ENCODE measurements at places on chromosomes 3 and 15. TPM values are rescaled to one million over a fixed set of nuclear protein-coding genes. Genes with fewer than 3 reads are reported as not detected.

The TOP2B gene
- 101 TPM for total RNA-seq

The CNTN4 gene
- total RNA-seq = 1.2 TPM

The THAP10 gene
- total RNA-seq = 5.6 TPM

The ZPLD1 gene
- not detected for total RNA-seq

The HMG20A gene
- 30.5 TPM for total RNA-seq

The DNASE1L3 gene
- total RNA-seq = 4.5 TPM

The MNS1 gene
- 1.4 TPM for total RNA-seq

The BCL2A1 gene
- total RNA-seq = 0.30 TPM

GRCh38 chr3:48414376-48415250 is 15.3 kb downstream of the PLXNB1 start:
- no peaks in the 10 kb centered on the region for H3K4me1 ChIP-seq
- peaks cover 97% of the 10 kb centered on the region for H3K36me3 ChIP-seq
- H3K4me3 ChIP-seq = no peak overlapping the region
- H3K27ac ChIP-seq = no peak overlapping the region
- no peak for DNase-seq

- no peak overlapping the region for H3K27ac ChIP-seq
- no peak overlapping the region for H3K4me3 ChIP-seq
- H3K36me3 ChIP-seq = no peaks in the 10 kb centered on the region
- H3K4me1 ChIP-seq = no peaks in the 10 kb centered on the region
Measured at GRCh38 chr15:101808201-101808600, 3.8 kb upstream of the OR4F15 start.

- H3K27me3 ChIP-seq = no peaks in the 10 kb centered on the region
- DNase-seq = no peak
- H3K4me1 ChIP-seq = peaks cover 18% of the 10 kb centered on the region
- no peak overlapping the region for H3K4me3 ChIP-seq
- H3K36me3 ChIP-seq = no peaks in the 10 kb centered on the region
Measured at GRCh38 chr15:47523681-47524475, 193.4 kb upstream of the SEMA6D start.

GRCh38 chr3:77251136-77251535 is 211.2 kb downstream of the ROBO2 start:
- no peaks in the 10 kb centered on the region for H3K27me3 ChIP-seq
- H3K4me1 ChIP-seq = peaks cover 10% of the 10 kb centered on the region
- DNase-seq = no peak
- H3K4me3 ChIP-seq = no peak overlapping the region
- no peak overlapping the region for H3K27ac ChIP-seq

DNA sequence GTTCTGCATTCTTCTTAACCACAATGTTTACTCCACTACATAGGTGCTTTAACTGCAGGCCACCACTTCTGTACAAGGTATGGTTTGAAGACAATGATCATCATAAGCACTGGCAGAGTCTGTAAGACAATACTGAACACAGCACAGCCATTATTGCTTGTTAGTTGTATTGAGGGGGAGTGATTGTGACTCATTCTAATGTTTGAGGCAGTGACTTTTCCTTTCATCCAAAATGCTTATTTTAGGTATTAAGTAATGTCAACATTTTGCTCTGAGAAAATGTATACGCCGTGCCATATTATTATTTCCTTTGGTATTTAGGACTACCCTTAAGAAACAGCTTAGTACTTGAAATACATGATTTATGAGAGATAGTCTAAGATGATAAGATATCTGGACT is 618.2 kb upstream of the ZNF717 start:
- H3K27me3 ChIP-seq = no peaks in the 10 kb centered on the region
- H3K4me3 ChIP-seq = no peak overlapping the region
- DNase-seq = no peak
- no peak overlapping the region for H3K27ac ChIP-seq
- H3K4me1 ChIP-seq = no peaks in the 10 kb centered on the region
- no peaks in the 10 kb centered on the region for H3K36me3 ChIP-seq

GRCh38 chr15:63041974-63042876 is at the start of gene TPM1:
Gene TPM1 (plus strand): TSS chr15:63042747. CDS start chr15:63042830, 83 bp downstream.
- H3K27ac ChIP-seq = peak within 1 kb of the TSS; percentile 99
- peak within 1 kb of the TSS; percentile 83 for H3K4me3 ChIP-seq
- peaks cover 38% of the 10 kb centered on the region for H3K36me3 ChIP-seq
- H3K27me3 ChIP-seq = peaks cover 18% of the 10 kb centered on the region
- peak; percentile 88 for DNase-seq

- no peak overlapping the region for H3K4me3 ChIP-seq
- no peaks in the 10 kb centered on the region for H3K36me3 ChIP-seq
- DNase-seq = no peak
- H3K27ac ChIP-seq = no peak overlapping the region
- no peaks in the 10 kb centered on the region for H3K4me1 ChIP-seq
Measured at GRCh38 chr3:9292516-9292915, 43.1 kb upstream of the SRGAP3 start.

- peak overlapping the region; percentile 28 for H3K27ac ChIP-seq
- no peak for DNase-seq
- H3K36me3 ChIP-seq = peaks cover 12% of the 10 kb centered on the region
- H3K27me3 ChIP-seq = no peaks in the 10 kb centered on the region
- H3K4me3 ChIP-seq = no peak overlapping the region
Measured at GRCh38 chr15:77457191-77457904, 36.7 kb downstream of the HMG20A start.

- no peaks in the 10 kb centered on the region for H3K27me3 ChIP-seq
- peaks cover 91% of the 10 kb centered on the region for H3K4me1 ChIP-seq
- no peak overlapping the region for H3K4me3 ChIP-seq
Measured at GRCh38 chr15:74868059-74868458, 5.1 kb downstream of the SCAMP2 start.

- H3K4me3 ChIP-seq = no peak overlapping the region
- no peak overlapping the region for H3K27ac ChIP-seq
- no peak for DNase-seq
- peaks cover 55% of the 10 kb centered on the region for H3K36me3 ChIP-seq
- H3K4me1 ChIP-seq = no peaks in the 10 kb centered on the region
Measured at GRCh38 chr15:89630260-89630659, 25.0 kb downstream of the KIF7 start.

GRCh38 chr3:48387634-48388033 is 15.6 kb downstream of the FBXW12 start:
- H3K27me3 ChIP-seq = no peaks in the 10 kb centered on the region
- no peaks in the 10 kb centered on the region for H3K4me1 ChIP-seq
- H3K36me3 ChIP-seq = no peaks in the 10 kb centered on the region
- DNase-seq = no peak
- no peak overlapping the region for H3K27ac ChIP-seq
- no peak overlapping the region for H3K4me3 ChIP-seq

DNA sequence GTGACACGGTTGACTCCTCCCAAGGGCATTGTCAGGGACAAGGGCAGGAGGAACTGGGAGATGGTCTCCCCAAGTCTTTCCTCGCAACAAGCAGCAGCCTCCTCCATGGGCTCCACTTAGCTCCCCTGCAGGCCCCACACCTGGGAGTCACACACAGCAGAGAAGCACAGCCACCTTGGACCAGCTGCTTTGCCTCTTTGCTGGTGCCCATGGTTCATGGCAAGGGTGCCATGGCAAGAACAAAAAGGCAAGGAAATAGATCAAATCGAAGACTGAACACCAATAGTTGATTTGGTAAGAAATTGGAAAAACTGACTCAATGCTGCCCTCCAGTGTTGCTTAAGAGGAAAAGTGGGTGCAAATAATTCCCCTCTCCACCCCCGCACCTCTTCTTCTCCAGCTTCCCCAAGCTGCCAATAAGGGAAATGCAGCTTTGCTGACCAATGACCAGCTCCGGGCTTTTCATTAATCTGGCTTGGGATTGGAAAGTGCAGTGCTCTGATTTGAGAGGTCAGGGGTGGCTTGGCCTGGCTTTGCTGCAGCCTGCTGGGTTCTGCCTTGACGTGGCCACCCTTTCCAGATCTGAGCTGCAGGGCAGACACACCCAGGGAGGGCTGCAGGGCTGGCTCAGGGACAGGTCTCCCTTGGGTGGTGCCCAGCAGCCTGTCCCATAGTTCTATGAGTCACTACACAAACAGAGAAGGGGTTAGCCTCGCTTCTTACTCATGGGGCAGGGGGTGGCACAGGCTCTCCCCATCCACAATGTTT is 162.0 kb downstream of the KLF13 start:
- peak overlapping the region; percentile 29 for H3K27ac ChIP-seq
- no peak for DNase-seq

DNA sequence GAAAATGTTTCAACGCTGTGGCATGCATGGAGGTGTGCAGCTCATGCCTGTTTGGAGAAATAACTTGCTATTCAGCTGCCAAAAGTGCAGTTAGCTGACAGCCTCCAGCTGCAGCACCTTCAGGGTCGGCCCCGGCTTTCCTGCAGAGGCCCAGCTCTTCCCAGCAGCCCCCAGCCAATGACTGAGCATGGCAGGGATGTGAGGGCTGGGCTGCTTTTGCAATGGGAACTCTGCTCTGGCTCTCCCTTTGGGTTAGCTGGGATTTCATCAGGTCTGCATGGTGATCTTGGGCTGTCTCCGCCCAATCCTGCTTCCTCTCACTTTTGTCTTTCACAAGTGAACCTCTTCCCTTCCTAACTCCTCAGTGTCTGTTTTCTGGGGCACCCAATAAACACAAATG is 396.6 kb downstream of the EPHB1 start:
- no peak overlapping the region for H3K27ac ChIP-seq
- no peaks in the 10 kb centered on the region for H3K27me3 ChIP-seq
- no peak for DNase-seq
- no peak overlapping the region for H3K4me3 ChIP-seq
- no peaks in the 10 kb centered on the region for H3K4me1 ChIP-seq
- H3K36me3 ChIP-seq = no peaks in the 10 kb centered on the region
